ENCODE measurements at places on chromosomes 7 and 10. TPM values are rescaled to one million over a fixed set of nuclear protein-coding genes. Genes with fewer than 3 reads are reported as not detected.

The CREB5 gene
- 15.9 TPM for total RNA-seq

The MRC1 gene
- total RNA-seq = not detected

The CLEC5A gene
- total RNA-seq = not detected

The CLDN4 gene
- total RNA-seq = 0.43 TPM

The PUS7 gene
- total RNA-seq = 5.8 TPM

The FAM25A gene
- not detected for total RNA-seq

The NUPR2 gene
- not detected for total RNA-seq
